ENCODE measurements at places on chromosomes 5 and 9.
A peak's percentile ranks its signal among the peaks of the same experiment; 100 is the strongest.

- DNase-seq: no peak
Observed at GRCh38 chr5:98938464-98938863, 9.7 kb upstream of the CHD1 start.

- no peak for DNase-seq
Observed at GRCh38 chr5:132013711-132014110, 2.3 kb upstream of the ACSL6 start.

GRCh38 chr9:107465467-107466451 lies 23.8 kb downstream of the KLF4 start:
- DNase-seq: peak; percentile 52

DNA sequence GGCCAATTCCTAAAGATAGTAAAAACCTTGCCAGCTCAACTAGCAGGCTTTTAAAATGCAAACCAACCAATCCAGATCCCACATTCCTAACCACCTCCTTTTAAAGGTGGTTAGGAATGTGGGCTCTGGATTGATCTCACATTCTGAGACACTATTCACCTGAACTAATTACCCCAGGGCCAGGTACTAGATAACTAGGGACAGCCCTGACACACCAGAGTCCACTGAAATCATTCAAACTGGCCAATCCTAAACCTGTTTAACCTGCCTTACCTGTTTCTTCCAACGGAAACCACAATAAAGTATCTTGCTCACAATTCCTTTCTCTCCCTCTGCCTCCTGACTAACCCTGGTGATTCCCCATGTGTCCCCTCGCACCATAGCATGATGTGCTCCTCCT lies 168.3 kb upstream of the DMAC1 start:
- DNase-seq: no peak

- no peak for DNase-seq
Observed at GRCh38 chr5:141902015-141902814, 21.5 kb upstream of the DELE1 start.

GRCh38 chr9:114033397-114034103 lies 44.5 kb downstream of the AMBP start:
- DNase-seq: no peak

Data from stimulated activated CD4-positive, alpha-beta T cell treated with anti-CD3 and anti-CD28 coated beads, Interleukin-15, amount 100 ng/mL, for 24 hours (primary cell).